Transverse colon (tissue), 4 donors: ENCODE measurements at places on chromosomes 2 and 18.
A peak's percentile ranks its signal among the peaks of the same experiment; 100 is the strongest.

GRCh38 chr2:200399046-200399445 is 92.6 kb downstream of the SPATS2L start:
- DNase-seq = no peak

DNA sequence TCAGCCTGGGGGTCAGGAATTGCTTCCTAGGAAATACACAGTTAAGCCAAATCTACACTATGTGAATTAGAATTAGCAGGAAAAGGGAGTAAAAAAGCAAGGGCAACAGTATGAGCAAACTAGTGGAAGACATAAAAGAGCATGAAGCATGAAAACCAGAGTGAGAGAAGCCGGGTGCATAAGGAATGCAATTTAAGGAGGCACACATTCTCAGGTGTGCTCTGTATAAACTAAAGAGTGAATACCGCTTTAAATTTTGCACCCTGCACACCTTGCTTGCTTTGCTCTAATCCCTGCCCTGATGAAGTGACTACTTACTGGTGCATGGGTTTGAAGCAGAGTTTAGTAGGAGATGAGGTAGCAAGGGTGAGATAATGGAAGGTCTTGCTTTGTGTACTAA is 65.7 kb upstream of the EPHA4 start:
- no peak for DNase-seq

DNA sequence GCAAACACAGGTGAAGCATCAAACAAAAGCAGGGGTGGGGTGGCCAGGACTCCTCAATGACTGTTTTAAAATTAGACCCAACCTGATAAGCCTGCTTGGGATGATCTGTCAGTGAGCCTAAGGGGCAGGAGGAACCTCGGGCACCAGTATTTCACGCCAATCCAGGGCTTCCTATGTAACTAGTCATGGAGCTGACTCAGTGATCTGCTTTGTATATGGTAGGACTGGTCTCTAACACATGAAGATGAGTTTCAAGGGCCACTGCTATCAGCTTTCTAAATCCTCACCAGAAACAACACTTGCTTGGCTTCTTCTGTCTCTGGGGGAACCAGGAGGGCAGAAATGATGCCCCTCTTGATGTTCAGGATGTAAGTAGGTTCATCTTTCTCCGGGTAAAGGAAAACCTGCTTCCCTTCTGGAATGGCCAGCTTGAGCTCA is 6.2 kb downstream of the APOB start:
- DNase-seq = no peak

DNA sequence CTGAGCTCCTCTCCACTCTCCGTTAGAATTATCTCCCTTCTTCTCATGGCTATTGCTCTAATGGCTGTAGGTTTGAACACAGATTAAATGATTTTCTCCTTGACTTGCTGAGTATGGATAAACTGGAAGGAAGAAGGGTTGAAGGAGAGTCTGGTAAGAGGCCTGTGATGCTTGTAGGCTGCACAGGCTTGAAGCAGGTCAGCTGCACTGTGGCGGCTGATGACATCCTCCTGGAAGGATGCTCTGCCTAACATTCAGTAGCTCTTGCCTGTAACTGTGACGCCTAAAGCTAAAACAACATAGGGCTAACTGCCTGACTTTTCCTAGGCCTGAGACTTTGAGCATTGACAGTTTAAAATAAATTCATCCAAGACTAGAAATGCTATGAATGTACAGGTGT is 166.3 kb downstream of the MREG start:
- DNase-seq = no peak

- DNase-seq = no peak
Observed at GRCh38 chr2:49033394-49034185, 120.7 kb downstream of the FSHR start.

DNA sequence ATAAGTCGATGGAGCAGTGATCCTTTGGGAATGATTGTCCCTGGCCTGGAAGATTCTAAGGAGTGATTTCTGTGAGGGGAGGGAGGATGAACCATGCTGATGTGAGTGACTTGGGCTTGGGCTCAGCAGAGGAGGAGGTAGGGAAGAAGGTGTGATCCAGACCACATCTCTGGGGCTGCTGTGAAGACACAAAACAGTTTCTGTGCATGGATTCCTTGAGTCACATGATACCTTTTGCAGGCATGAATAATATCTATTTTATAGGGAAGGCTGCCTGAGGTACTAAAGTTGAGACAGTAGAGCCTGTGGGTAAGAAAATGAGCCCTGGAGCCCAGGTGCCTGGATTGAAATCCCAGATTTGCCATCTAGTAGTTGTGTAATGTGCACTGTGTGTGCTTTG is 29.8 kb downstream of the SLC1A4 start:
- DNase-seq = no peak

- DNase-seq = no peak
Observed at GRCh38 chr2:128386066-128386465, 67.4 kb upstream of the HS6ST1 start.

- no peak for DNase-seq
Observed at GRCh38 chr18:78984941-78985784, 5.5 kb downstream of the SALL3 start.

- DNase-seq = no peak
Observed at GRCh38 chr2:168450171-168450570, 5.9 kb upstream of the CERS6 start.

DNA sequence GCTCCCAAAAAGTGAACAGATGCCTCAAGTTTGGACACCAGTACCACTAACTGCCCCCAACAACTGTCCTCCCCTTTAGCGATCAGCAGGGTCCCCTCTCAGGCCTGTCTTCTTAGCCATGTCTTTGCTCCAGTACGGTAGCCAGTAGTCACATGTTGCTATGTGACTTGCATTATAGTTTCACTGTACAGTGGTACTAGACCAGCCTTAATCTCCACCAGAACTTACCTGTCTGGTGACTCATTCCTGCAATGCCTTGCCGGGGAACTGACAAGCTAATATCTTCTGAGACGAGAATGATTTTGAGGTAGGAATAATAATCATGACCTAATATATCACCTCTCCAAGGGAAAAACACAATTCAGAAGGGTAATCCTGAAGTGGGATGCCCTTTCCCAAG is 23.7 kb downstream of the ACMSD start:
- DNase-seq = no peak

DNA sequence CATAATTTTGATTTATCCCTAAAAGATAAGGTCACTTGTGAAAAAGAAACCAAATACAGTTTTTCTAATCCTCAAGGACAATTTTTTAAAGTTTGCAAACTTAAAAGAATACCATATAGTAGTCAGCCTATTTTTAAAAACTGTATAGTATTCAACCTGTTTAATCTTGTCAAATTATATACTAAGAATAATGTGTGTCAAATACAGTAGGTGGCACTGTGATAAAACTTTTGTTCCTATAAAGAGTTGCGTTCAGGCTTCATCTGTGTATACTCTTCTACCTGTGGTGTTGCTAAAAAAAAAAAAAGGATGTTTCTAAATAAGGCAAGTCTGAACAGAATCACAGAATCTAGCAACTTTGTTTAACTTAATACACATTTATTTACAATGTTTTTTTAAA is 68.6 kb downstream of the CCDC138 start:
- no peak for DNase-seq

- DNase-seq = no peak
Observed at GRCh38 chr2:7674606-7675005, 757.4 kb downstream of the RNF144A start.

- DNase-seq = no peak
Observed at GRCh38 chr18:31040686-31041270, 1.8 kb downstream of the DSC3 start.

- no peak for DNase-seq
Observed at GRCh38 chr2:217712431-217712830, 290.4 kb downstream of the TNS1 start.

DNA sequence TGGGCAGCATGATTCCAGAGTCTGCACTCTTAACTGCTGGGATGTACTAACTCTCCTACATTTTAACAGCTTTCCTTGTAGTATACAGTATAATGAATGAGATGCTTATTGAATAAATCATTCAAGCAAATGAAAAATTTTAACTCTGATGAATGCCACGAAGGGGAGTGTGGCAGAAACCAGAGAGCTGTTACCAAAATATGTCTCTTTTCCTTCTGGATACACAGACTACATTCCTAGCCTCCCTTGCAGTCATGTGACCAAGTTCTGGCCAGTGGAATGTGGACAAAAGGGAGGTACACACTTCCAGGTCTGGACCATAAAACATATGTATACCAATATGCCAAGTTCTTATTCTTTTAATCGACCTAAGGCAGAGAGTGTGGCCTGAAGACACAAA is 1.7 kb upstream of the EML4 start:
- DNase-seq = no peak

- DNase-seq = no peak
Observed at GRCh38 chr18:51658436-51658835, 461.0 kb upstream of the MEX3C start.

DNA sequence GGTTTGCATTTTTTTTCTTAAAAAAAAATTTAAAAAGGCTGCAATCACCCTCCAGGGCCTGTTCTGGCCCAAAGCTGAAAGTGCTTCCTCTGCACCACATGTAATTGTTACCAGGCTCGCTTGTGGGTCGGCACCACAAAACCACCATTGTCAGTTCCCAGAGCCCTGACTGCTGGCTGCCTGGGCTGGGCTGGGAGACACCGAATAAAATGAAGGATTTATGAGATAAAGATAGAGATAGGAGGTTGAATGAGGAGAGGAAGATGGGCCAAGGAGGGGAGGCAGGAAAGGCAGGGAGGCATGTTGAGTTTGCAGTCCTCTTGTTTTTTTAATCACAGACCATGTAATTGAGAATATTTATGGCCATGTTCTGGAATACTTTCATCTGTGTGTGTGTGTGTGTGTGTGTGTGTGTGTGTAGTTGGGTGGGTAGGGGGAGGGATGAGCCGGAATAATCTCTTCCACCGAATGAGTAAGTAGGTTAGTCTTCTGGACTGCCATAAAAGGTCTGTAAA is 14.7 kb downstream of the NRP2 start:
- DNase-seq = no peak

DNA sequence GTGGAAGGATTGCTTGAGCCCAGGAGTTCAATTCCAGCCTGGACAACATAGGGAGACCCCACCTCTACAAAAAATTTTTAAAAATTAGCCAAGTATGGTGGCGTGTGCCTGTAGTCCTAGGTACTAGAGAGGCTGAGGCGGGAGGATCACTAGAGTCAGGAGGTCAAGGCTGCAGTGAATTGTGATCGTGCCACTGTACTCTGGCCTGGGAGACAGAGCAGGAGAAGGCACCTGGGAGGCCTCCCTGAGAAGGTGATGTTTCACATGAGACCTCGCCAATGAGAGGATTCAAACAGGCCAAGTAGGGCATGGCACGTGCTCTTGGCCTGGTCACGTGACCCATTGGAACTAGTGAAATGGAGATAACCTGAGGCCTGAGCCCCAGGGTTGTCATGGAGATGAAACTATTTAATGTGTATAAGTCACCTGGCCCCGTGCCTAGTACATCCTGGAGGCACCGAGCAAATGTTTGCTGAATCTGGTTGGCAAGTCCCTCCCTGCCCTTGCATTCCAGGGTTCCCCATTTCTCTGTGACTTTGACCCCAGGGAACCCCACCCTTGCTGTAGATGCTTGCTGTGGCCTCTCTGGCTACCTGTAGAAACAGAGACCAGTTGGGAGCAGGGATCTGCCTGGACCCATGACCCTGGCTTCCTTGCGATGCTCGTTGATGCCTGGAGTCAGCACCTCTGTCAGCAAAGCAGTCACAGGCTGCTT is 26.1 kb upstream of the ROCK2 start:
- DNase-seq = peak; percentile 89

DNA sequence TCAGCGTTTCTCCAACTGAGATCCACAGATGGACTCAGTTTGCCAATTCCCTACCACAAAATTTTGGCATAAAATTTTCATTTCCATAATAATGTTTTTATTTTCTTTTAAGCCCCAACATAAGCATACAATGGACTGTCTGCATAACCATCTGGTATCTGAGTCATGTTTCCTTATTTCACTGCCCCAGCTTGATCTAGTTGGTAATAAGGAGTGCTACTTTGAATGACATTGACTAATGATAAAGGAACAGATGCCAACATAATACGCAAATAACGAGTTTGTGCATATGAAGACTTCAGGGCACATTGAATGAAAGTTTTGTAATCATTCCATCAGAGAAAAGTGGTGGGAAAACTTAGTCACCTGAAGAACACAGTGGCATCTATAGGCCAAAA is 8.8 kb upstream of the MBD2 start:
- no peak for DNase-seq

GRCh38 chr2:109415581-109416013 is 198.2 kb downstream of the SEPTIN10 start:
- no peak for DNase-seq

- no peak for DNase-seq
Observed at GRCh38 chr2:100018341-100019193, 123.8 kb downstream of the AFF3 start.

- no peak for DNase-seq
Observed at GRCh38 chr2:240167588-240167880, 27.1 kb upstream of the OTOS start.

GRCh38 chr2:117737846-117738245 is 76.6 kb upstream of the DDX18 start:
- no peak for DNase-seq

DNA sequence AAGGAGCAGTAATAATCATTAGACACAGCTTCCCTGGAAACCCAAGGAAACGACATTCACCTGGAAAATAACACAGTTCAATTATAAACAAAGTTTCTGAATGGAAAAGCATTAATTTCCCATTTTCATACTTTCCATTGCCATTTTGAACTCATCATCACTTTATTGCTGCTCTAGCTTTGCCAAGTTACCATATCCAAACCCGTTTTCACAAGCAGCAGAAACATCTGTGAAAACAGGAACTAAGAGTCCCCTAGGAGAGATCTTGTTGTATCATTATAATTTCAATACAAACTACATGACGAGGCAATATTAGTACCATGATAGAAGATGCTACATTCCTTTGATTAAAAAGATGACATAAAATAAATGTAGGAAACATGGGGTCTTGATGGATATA is 597.0 kb upstream of the NRXN1 start:
- DNase-seq = no peak

GRCh38 chr2:218022851-218023530 is 20.2 kb upstream of the TNS1 start:
- DNase-seq = no peak

GRCh38 chr2:45889620-45890370 is 238.3 kb downstream of the PRKCE start:
- no peak for DNase-seq

GRCh38 chr2:85405201-85406059 is 4.7 kb downstream of the CAPG start:
- peak; percentile 63 for DNase-seq

GRCh38 chr2:182971820-182972547 is 66.3 kb downstream of the NCKAP1 start:
- no peak for DNase-seq

GRCh38 chr18:634551-635045 is 22.9 kb upstream of the TYMS start:
- no peak for DNase-seq

GRCh38 chr18:58808349-58808748 is 56.3 kb upstream of the ZNF532 start:
- DNase-seq = no peak

- DNase-seq = no peak
Observed at GRCh38 chr2:69571189-69571588, 72.3 kb downstream of the AAK1 start.

DNA sequence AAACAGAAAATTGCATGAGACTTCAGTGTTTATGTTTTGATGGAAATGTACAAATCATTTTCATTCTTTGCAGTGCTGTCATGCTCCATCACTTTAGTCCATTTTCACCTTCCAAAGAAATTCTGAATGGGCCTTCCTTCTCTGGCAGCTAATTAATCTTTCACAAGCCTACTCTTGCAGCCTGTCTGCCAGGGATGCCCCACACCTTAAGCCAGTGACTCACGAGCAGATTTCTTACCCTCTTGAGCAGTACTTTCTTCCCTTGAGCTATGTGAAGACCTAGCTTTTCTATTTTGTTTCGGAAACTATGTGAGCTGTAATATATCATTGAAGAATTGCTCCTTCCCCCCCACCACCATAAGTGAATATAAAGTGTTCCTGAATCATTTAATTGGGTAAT is 404.3 kb upstream of the VWC2L start:
- DNase-seq = no peak
